Suppressor macrophage treated with lipopolysaccharide for 4 hours (primary cell): ENCODE measurements at places on chromosomes 6 and 20.

- DNase-seq, result no peak
These were observed 116.2 kb downstream of the GFRAL start for GRCh38 chr6:55443238-55444134.

GRCh38 chr6:162109480-162110050 lies 618.0 kb downstream of the PRKN start:
- DNase-seq, result peak; percentile 41

GRCh38 chr6:140440223-140440835 lies 1065.9 kb upstream of the CITED2 start:
- DNase-seq, result no peak

DNA sequence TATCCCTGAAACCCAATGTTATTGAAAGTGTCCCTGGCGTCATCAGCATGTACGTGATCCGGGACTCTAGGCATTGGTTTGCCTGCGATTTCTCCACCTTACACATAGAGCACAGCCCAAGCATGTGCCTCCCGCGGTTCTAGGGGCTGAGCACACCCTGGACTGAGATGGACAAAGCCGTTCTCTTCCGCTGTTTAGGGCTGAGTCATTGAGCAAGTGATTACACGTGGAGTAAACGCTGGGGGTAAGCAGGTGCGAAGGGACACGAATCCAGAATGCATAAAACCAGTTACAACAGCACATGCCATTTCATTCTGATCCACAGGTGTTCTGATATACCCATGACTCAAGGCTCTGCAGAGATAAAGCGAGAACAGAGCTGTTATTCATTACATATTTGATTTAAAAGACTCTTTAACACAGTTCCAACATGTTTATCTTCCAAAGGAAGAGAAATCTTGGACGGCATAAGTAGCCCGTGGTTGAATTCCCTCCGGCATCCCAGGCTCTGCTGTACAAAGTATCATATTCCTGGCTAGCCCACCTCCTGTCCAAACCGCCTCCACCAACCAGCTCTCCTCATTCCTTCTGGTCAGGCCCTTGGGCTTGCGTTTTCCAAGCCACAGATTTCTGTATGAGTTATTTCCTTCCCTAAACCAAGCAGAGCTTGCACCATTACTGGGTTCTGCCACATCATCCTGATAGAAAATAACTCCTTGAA lies 36.1 kb upstream of the THBS2 start:
- DNase-seq, result peak; percentile 83

GRCh38 chr6:157830354-157831017 lies 7.4 kb downstream of the SNX9 start:
- DNase-seq, result no peak

- no peak for DNase-seq
These were observed 890.6 kb downstream of the KIF16B start for GRCh38 chr20:15682690-15683089.

DNA sequence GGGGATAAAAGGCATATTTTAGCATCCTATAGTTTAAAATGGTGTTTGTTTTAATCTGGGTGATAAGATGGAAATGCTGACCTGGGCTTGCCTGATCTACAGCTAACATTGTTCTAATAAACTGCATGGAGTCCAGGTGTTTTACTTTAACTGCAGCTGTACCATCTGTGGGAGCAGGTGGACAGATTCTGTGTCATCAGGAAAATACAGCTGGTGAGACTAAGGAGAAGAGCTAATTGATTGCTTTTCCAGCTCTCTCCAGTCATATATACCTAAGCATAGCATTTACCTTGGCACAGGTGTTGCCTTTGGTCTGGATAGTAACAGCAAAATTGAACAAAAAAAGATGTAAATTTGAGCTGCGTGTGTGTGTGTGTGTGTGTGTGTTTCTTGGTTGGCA lies 31.6 kb downstream of the CBFA2T2 start:
- no peak for DNase-seq

- DNase-seq, result no peak
These were observed 43.6 kb downstream of the CDYL start for GRCh38 chr6:4819706-4820283.

GRCh38 chr6:127341471-127342202 lies 1.8 kb downstream of the ECHDC1 start:
- peak; percentile 25 for DNase-seq

- no peak for DNase-seq
These were observed 88.8 kb upstream of the SOX4 start for GRCh38 chr6:21504790-21505189.

DNA sequence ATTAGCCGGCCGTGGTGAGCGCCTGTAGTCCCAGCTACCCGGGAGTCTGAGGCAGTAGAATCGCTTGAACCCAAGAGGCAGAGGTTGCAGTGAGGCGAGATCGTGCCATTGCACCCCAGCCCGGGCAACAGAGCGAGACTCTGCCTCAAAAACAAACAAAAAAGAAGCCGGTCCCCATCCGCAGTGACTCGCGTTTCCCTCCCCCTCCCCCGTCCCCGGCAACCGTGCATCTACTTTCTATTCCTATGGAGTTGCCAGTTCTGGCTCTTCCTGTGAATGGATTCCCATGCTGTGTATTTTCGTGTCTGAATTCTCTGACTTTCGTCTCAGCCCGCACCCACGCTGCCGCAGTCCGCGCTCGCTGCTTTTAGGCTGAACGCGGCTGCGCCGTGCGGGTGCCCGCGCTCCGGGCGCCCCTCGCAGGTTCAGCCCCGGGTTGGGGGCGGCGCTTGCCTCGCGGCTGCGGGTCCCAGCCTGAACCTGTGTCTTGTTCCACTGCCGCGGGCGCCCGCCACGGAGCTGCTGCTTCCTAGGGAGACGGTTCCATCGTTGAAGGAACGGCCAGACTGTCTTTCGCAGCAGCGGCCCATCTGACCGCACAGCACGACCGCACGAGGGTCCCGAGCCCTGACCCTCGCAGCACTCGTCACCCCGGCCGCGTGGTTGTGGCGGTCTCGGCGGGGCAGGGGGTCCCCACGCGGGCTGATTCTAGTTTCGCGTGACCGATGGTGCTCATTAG lies 1.1 kb upstream of the MRGBP start:
- DNase-seq, result peak; percentile 62

GRCh38 chr20:43938017-43938655 lies 23.5 kb downstream of the TOX2 start:
- DNase-seq, result no peak

DNA sequence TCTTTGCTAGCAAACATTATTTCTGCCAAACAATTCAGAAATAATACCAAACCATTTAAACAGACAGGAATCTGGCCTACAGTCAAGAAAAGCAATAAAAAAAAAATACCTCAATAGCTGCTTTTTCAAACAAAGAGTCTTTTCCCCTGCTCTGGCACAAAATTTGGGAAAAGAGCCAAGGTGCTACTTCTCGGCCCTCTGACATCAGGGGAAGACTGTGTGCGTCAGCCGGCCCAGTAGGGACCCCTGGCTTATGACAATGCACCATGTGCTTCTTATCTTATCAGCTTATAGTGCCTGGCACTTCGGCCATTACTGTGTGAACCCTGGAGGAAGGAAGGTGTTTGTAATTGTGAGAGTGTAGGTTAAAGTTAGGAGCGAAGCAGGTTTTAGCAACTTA lies 89.4 kb downstream of the PDE10A start:
- DNase-seq, result no peak

GRCh38 chr20:43185901-43186300 lies 3.8 kb downstream of the PTPRT start:
- no peak for DNase-seq

- peak; percentile 12 for DNase-seq
These were observed 9.3 kb upstream of the MAK start for GRCh38 chr6:10847684-10848083.

DNA sequence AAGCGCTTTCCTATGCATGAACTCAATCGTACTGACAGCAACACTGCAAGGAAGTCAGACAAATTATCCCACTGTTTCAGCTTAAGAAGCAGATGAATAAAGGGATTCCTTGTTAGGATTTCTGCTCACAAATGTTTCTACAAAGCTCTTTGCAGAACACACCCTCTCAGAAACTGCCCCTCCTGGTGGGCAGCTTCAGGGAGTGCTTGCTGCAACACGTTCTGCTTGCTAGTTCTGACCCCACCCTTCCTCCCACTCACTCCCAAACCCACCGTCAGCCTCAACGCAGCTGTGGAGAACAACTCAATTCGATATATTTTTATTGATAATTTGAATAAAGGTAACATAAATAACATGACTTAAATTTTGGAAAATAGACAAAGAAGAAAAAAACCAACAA lies 250.8 kb upstream of the PRDM1 start:
- DNase-seq, result peak; percentile 43
